ENCODE measurements at places on chromosomes 6 and 20.

GRCh38 chr6:56416247-56416646, 168.9 kb upstream of the COL21A1 start:
- DNase-seq = no peak

GRCh38 chr20:52004715-52005114, 186.9 kb downstream of the ZFP64 start:
- no peak for DNase-seq

GRCh38 chr6:130396722-130397121, 30.9 kb downstream of the TMEM200A start:
- no peak for DNase-seq

- no peak for DNase-seq
Observed at GRCh38 chr20:60467078-60467477, 508.9 kb downstream of the CDH26 start.

- no peak for DNase-seq
Observed at GRCh38 chr6:20778912-20779311, 244.7 kb downstream of the CDKAL1 start.

GRCh38 chr20:47586649-47587294, 85.1 kb downstream of the NCOA3 start:
- no peak for DNase-seq

- DNase-seq = no peak
Observed at GRCh38 chr20:25036331-25036936, 21.5 kb downstream of the ACSS1 start.

GRCh38 chr6:140059947-140060346, 685.5 kb upstream of the CITED2 start:
- no peak for DNase-seq

GRCh38 chr20:17172836-17173516, 53.9 kb upstream of the PCSK2 start:
- no peak for DNase-seq

DNA sequence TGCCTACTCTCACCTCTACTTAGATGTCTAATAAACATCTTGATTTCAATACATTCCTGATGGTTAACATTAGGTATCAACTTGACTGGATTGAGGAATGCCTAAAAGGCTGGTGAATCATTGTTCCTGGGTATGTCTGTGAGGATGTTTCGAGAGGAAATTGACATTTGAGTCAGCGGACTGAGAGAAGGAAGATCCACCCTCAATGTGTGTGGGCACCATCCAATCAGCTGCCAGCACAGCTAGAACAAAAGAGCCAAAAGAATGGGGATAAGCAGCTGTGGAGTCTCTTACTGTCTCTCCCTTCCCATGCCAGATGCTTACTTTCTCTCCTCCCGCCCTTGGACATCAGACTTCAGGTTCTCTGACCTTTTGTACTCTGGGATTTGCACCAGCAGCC, 128.6 kb upstream of the HS3ST5 start:
- DNase-seq = no peak

DNA sequence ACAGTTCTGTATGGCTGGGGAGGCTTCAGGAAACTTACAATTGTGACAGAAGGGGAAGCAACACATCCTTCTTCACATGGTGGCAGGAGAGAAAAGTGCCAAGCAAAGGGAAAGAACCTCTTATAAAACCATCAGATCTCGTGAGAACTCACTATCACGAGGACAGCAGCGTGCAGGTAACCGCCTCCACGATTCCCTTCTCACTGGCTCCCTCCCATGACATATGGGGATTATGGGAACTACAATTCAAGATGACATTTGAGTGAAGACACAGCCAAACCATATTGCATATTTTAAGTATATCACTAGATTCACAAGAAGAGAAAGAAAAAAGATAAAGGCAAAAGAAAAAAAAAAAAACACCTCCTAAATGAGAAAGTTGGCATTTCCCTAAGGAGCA, 431.9 kb upstream of the RGS17 start:
- DNase-seq = no peak

DNA sequence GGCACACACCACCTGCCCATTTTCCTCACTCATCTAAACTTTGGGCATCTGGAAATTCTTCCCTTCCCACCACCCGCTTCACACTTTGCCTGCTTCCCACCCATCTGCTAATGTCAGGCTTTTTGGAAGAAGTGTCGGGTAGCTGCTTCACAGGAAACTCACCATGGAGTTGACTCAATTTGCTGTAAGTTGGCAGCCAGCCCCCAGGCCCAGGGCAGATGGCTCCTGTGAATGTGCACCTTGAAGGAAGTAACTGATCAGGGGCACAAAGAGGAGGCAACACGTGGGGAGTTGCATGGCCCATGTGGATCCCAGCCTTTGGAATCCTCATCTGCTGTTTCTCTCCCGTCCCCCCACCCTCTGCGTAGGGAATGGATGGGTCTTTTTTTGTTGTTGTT, 87.3 kb downstream of the PPP1R14C start:
- DNase-seq = no peak

GRCh38 chr6:7555671-7556070, 14.2 kb downstream of the DSP start:
- no peak for DNase-seq

DNA sequence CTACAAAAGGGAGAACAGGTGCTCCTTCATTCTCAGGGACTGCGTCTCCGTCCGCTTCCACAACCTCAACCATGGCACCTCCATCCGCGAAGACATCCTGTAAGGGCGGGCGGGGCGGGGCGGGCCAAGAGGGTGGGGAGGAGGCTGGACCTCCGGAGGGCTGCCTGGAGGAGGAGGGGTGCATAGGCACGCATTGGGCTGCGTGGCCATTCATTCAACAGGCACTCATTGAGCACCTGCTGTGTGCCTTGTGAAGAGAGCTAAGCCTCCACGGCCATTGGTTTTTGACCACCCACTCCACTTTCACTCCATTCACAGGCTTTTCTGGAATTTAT, 435 bp downstream of the ZSWIM3 start:
- no peak for DNase-seq

GRCh38 chr20:8795404-8795803, 273.5 kb upstream of the PLCB4 start:
- no peak for DNase-seq

GRCh38 chr6:135087403-135087802, 32.8 kb upstream of the HBS1L start:
- no peak for DNase-seq

DNA sequence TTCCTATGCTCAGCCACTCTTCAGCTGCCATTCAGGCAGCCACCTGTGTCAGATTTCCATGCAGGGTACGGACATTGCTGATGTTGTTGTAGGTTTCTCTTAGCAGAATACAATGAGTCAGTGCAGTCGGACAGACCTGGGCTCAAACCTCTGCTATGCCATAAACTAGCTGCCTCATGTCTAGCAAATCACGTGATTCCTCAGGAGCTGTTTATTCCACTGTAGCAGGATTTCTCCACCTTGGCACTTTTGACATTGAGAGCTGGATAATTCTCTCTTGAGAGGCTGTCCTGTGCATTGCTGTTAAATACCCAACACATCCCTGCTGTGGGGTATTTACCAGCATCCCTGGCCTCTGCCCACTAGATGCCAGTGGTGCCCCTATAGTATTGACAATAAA, 413.8 kb upstream of the CDH4 start:
- DNase-seq = no peak

DNA sequence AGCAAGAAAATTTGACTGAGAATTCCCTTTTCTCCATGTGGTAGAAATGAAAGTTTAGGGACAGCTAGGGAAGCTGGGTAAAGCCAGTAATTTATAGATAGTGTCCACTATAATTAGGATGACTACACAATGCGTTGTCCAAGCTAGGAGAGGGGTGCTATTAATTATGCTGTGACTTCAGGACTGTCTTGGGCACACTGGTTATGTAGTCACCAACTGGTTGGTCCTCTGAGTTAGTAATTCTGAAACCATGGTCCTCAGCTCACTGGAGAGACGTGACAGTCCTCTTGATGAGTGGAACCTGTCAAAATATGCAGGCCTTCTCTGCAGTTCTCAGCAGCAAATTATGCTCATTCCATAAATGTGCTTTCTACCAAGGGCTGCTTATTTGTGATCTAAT, 94.6 kb upstream of the ENPP5 start:
- no peak for DNase-seq

GRCh38 chr6:65680232-65680631, 26.8 kb downstream of the EYS start:
- DNase-seq = no peak

DNA sequence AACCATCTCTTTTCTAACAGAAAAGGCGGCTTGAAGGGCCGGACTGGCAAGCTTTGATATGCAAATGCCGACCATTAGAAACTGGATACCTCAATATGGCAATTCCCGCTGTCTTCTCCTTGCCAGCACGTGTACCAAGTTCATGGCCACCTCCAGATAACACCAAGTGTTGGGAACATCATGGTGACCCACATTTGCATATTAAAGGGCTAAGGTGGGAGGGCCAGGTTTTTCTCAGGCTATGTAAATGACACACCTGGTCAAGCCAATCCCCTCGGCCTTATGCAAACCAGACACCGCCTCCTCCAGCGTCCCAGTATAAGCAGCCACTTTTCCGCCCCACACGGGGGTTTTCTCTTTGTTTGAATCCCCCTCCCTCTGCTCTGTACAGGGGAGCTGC, 110.7 kb downstream of the DACT2 start:
- DNase-seq = no peak

DNA sequence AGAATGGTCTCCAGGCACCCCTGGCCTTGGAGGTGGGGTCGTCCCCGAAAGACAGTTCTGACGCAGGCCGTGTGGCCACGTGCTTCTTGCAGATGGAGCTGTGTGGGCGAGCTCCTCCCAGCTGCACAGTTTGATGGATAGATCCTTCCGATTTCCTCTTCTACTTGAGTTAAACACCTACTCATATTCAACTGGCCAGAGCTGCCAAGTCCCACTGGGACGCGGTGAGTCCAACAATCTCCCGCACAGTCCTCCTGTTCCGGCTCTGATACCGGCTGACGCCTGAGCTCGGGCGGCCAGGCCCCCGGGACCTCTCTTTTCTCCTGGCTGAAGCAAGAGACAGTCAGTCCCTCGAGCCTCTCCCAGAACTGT, 57.9 kb upstream of the DACT2 start:
- DNase-seq = no peak

GRCh38 chr20:60788070-60788469, 464.0 kb upstream of the CDH4 start:
- no peak for DNase-seq

- no peak for DNase-seq
Observed at GRCh38 chr6:75085931-75086635, 119.8 kb downstream of the COL12A1 start.

GRCh38 chr6:34272013-34272926, 23.5 kb upstream of the SMIM29 start:
- DNase-seq = no peak

DNA sequence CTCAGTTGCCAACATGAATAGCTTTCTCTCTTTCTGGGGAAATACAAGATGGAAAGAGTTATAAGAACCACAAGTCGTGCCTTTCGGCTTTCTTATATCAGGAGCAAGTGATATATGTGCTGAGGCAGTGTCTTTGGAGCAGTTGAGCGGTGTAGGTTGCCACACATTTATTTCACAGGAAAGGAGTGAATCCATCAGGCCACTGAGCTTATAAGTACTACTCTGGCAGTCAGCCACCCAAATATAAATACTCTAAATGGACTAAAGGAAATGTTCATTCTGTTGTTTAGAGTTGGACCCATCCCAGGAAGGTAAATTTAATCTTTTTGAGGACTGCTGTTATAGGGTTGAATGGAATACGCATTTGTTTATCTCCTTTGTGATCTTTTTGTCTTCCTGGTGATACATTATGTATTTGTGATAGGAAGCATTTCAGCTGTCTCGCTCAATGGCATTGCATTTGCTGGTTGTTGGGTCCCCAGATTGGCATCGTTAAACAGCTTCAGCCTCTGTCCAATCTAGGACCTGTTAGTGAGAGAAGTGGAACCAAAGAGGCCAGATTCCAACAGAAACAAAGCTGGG, 139.7 kb downstream of the SOBP start:
- no peak for DNase-seq

DNA sequence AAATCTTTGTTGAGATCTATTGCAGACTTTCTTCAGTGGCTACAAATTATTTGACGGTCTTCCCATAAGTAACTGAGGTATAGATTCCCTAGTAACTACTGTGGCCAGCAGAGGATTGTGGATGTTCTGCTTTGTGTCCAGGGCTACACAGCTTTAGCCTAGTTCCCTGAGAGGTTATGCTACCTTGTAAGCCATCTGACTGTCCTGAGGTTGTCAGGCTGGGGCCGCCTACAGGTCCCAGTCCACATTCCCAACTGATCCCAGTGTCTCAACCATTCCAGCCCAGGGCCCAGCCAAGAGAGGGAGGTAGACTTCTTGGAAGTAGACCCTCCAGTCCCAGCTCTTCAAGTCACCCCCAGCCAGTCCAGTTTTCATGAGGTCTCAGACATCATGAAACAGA, 57.7 kb downstream of the BANF2 start:
- DNase-seq = no peak

GRCh38 chr6:33739571-33739970, 7.1 kb downstream of the IP6K3 start:
- DNase-seq = no peak

- DNase-seq = no peak
Observed at GRCh38 chr6:55675941-55676340, 96.9 kb upstream of the HMGCLL1 start.

GRCh38 chr6:105907991-105908390, 178.1 kb upstream of the PRDM1 start:
- no peak for DNase-seq

DNA sequence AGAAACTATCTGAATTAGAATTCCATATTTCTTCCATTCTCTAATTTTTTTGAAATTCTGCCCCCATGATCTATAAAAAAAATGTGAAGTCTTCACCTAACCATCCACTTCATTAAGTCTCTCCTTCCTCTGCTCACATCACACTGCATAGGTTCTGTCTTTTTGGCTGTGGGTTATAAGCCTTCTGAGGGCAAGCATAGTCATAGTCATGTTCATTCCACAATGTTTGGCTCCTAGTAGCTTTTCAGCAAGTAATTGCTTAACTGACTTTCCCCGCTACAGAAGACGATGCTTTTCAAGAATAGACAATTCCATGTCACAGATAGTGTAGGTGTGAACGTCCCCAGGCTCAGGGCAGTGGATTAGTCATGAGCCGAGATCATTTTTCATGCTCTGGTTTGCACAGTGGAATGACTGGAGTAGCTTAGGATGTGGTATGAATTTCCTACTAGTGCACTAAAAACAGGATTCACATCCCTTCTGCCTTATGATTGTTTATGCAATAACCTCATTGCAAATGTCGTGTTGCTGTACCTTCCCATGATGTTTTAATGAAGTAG, 29.1 kb downstream of the WRNIP1 start:
- no peak for DNase-seq

- DNase-seq = no peak
Observed at GRCh38 chr6:33602180-33602579, 18.9 kb upstream of the ITPR3 start.

- DNase-seq = no peak
Observed at GRCh38 chr6:105648276-105648675, 245.4 kb upstream of the PREP start.

GRCh38 chr6:155377061-155377460, 62.8 kb upstream of the TFB1M start:
- DNase-seq = no peak

DNA sequence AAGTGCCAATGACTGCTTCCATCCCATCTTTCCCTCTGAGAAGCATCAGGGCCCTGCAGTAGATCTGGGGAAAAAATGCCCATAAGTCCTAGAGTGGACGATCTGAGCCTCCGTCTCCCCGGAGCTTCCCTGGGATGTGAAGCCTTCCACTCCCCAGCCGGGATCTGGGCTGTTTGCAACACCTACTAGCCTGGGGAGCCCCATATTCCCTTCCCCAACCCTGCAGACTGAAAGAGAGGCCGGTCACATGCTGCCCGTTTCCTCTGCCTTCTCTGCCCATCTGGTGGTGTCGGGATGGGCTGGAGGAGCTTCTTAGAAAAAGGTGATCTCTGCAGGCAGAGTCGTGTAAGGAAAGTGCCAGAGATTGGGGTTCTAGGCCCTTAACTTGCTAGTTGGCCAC, 1.1 kb downstream of the SNPH start:
- DNase-seq = no peak

Measured in activated CD4-positive, alpha-beta T cell treated with anti-CD3 and anti-CD28 coated beads for 1 hour (primary cell).